ENCODE measurements at places on chromosomes 2 and 18. TPM values are rescaled to one million over a fixed set of nuclear protein-coding genes. Genes with fewer than 3 reads are reported as not detected.

- H3K4me3 ChIP-seq: no peak overlapping the region
- H3K4me1 ChIP-seq: peaks cover 10% of the 10 kb centered on the region
- no peak for DNase-seq
Observed at GRCh38 chr2:88198308-88198707, 28.2 kb downstream of the THNSL2 start.

DNA sequence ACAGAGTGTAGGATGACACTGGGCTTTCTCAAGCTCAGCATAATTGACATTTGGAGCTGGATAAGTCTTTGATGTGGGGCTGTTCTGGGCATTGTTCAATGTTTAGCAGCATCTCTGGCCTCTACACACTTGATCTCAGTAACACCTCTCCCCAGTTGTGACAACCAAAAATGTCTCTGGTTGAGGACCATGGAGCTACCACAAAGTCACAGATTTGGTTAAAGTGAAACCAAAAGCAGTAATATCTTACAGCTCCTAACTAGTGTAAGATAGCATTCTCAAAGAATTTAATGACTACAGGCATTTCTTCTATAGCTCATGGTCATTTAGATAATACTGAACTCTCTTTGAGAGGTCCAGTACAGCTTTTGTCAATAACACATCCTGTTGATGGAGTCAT lies 23.4 kb upstream of the PAX3 start:
- no peak overlapping the region for H3K4me3 ChIP-seq
- DNase-seq: no peak
- no peak overlapping the region for H3K27ac ChIP-seq
- H3K36me3 ChIP-seq: no peaks in the 10 kb centered on the region
- peaks cover 12% of the 10 kb centered on the region for H3K4me1 ChIP-seq

The GATA6 gene
- total RNA-seq: 0.14 TPM

DNA sequence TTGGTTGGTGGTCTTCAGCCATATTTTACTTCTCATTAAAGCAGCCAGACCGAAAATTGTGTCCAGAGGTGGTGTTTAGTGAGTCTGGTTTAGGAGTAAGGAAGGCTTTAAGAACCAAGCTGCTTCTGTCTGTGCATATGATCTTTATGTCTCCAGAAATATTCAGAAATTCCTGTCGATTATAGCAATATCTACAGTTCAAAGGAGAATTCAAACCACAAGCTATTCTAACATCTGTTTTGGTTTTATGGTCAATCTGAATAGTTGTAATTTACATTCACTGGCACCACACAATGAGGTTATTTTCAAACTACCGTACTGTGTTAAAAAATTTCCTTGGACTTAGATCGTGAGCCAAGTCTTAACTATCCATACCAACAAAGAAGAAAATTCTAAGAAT lies 11.3 kb downstream of the UPP2 start:
- no peaks in the 10 kb centered on the region for H3K4me1 ChIP-seq
- no peaks in the 10 kb centered on the region for H3K36me3 ChIP-seq
- H3K27ac ChIP-seq: no peak overlapping the region

- H3K27me3 ChIP-seq: no peaks in the 10 kb centered on the region
- no peak for DNase-seq
- peaks cover 3% of the 10 kb centered on the region for H3K36me3 ChIP-seq
Observed at GRCh38 chr18:63229971-63230370, 89.6 kb downstream of the BCL2 start.
